ENCODE measurements at places on chromosomes 7 and 10. TPM values are rescaled to one million over a fixed set of nuclear protein-coding genes. Genes with fewer than 3 reads are reported as not detected.

- no peak for DNase-seq
These were observed 39.4 kb upstream of the ZNF488 start for GRCh38 chr10:47423476-47423875.

The RARRES2 gene
- not detected for total RNA-seq

- DNase-seq = no peak
These were observed 35.8 kb upstream of the GPR37 start for GRCh38 chr7:124801330-124801895.

The GNGT1 gene
- total RNA-seq = not detected

DNA sequence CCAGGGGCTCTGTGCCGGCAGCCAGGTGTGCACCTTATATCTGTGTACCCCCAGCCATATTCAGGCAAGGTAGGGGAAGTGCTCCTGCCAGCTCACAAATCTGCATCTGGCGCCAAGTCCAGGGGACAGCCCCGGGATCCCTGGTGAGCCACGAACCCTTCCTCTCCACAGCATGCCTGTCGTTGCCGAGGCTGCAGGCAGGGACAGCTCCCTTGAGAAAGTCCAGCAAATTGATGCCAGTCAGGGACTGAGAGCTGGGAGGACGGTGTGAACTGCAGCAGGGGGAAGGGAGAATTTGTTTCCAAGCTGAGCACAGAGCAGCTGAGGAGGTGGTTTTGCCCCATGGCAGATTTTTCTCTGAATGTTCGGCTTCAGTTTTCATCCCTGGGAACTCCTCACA lies 919 bp downstream of the PLA2G12B start:
- DNase-seq = no peak
